Stimulated activated naive CD8-positive, alpha-beta T cell treated with anti-CD3 and anti-CD28 coated beads, Interleukin-15, amount 100 ng/mL, for 72 hours (primary cell): ENCODE measurements at places on chromosomes 13 and 19.

DNA sequence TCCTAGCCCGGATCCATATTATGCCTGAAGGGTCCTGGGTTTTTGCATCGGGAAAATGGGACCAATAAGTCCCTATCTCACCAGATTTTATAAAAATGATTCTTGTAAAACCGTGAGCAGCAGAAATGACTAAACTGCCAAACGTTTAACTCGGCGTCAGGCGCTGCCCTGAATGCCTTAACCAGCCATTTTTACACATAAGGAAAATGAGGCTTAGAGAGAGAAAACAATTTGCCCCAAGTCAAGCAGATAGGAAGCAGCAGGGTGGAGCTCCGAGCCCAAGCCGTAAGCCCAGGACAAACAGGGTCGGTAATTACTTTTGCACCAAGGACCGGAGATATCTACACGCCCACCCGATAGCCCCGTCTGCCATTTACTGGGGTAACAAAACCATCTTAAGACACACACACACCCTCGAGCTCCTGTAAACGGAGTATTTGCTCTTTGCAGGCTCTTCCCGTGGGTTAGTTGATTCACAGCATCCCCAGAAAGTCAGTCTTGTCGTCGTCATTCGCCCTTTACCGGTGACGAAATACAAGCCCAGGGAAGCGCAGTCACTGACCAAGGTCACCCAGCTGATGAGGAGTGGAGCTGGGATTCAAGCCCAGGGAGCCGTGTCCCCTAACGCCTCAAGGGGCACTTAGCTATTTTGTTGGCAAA is 16.0 kb upstream of the MRI1 start:
- DNase-seq = no peak

DNA sequence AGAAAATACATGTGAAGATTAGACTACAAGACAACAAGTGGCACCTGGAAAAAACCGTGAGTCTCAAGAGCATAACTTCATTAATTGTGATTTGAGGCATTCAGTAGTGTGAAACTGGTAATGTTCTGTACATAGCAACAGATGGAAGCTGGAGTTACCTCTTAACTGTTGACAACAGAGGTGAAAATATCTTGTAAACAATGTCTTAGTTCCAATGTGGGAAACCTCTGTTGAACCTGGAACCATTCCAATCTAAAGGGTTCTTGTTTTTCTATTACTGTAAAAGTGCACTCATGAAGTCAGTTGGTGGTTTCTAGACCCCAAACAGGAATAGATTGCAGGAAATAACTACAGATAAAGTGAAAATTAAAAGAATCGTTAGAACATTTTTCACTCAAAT is 728.4 kb downstream of the SLITRK1 start:
- DNase-seq = no peak

DNA sequence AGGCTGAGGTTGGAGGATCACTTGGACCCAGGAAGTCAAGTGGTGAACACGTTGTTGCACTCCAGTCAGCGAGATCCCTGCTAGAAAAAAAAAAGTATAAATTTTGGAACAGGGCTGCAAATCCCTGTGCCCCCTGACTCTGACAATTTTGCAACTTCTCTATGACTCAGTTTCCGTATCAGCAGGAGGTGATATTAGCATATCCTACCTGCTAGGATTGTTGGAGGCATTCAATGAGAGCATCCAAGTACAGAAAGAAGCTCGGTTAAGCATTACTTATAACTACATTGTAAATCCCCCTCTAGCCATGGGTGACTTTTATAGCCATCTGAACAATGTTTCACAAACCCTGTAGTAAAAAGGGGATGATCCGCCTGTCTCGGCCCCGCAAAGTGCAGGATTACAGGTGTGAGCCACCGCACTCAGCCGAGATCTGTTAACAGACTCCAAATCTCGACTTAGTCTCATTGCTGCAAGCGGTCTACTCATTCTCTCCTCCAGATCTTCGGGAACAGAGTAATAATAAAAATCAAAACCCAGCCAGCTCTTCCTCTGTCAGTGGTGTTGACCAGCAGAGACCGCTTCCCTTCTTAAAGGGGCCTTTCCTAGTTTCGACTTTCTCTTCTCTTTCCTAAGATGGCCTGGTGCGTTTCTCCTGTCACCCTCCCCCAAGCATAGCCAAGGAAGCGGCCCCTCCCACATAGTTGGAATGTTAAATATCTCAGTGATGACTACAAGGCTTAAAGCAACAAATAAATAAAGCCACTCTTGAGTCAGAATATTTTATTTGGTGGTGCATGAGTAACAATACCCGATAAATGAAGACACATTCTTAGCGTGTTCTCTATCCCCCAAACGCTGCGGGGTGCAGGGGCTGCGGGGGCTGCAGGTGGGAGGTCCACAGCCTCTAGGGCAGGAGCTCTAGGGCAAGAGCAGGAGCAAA is 10.3 kb upstream of the BICRA start:
- DNase-seq = no peak

GRCh38 chr19:48401287-48401686 is 7.8 kb downstream of the GRIN2D start:
- no peak for DNase-seq

GRCh38 chr19:5336195-5336965 is 4.2 kb downstream of the PTPRS start:
- no peak for DNase-seq

DNA sequence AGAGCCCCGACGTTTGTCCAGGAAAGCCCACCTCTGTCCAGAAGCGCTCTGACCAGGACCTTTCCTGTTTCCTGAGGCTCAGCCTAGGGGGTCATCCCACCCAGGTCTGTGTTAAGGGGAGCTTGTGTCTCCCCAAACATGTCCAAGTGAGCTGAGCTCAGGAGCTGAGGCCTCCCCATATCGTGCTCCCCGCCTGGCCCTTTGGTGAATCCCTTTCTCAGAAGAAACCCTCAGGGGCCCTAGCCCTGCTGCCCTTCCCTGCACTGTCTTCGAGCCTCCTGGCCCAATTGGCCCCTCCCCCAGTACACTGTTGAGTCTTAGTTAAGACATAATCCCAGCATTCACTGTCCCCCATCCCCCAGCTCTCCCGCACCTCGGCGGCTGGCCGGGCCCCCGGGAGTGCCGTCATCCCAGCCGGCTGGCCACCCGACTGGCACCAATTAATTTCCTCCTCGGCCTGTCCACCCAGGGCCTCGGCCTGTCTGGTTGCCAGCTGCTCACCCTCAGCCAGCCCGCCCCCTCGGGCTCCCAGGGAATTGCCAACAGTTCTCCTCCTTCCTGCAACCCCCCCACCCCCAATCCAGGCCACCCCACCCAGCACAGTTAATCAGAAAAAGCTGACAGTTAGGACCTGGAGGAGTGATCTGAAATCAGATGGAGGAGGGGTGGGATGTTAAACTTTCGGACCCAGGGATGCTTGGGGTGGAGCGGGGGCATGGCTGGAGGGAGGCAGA is 13.6 kb downstream of the IER2 start:
- DNase-seq = peak; percentile 74

- peak; percentile 50 for DNase-seq
Observed at GRCh38 chr19:42281146-42281826, 12.2 kb downstream of the CIC start.

GRCh38 chr13:112926993-112927392 is 42.0 kb upstream of the MCF2L start:
- DNase-seq = no peak

- DNase-seq = no peak
Observed at GRCh38 chr13:93320942-93321341, 94.3 kb downstream of the GPC6 start.

DNA sequence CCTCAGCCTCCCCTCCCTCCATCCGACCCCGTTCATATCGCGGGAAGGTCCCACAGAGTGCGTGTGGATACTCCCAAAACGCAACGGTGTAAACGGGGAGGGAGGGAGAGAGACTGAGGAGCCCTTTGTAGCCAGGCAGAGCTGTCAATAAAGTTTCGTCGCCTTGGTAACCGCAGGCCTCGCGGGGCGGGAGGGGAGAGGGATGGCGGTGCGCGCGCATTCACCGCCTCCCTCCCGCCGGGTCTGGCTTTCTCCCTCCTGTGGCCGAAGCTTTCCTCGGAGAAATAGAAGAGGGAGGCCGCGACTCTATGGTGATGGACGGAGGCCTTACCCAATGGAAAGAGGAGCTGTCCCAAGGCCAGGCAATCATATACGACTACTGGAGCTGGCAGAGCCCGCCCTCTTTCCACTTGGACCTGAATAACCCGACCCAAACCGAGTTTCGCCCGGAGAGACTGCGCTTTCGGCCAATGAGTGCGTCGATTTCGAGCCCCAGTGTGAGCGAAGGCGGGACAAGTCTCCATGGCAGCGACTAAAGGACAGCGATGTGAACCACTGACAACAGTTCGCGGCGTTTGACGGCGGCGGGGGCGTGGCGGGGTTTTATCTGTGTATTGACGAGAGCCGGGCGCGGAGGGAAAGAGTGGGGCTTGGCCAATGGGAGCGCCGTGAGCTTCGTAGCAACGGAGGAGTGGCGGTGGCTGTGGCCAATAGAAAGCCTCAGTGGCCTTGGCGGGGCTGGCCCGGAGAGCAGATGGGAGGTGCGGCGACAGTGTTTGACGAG is at the start of gene KMT5C:
TSS of gene KMT5C (plus strand) at position 772 of the 784 bp plus-strand sequence. CDS start 2,061 bp downstream, outside the sequence.
- peak; percentile 100 for DNase-seq

DNA sequence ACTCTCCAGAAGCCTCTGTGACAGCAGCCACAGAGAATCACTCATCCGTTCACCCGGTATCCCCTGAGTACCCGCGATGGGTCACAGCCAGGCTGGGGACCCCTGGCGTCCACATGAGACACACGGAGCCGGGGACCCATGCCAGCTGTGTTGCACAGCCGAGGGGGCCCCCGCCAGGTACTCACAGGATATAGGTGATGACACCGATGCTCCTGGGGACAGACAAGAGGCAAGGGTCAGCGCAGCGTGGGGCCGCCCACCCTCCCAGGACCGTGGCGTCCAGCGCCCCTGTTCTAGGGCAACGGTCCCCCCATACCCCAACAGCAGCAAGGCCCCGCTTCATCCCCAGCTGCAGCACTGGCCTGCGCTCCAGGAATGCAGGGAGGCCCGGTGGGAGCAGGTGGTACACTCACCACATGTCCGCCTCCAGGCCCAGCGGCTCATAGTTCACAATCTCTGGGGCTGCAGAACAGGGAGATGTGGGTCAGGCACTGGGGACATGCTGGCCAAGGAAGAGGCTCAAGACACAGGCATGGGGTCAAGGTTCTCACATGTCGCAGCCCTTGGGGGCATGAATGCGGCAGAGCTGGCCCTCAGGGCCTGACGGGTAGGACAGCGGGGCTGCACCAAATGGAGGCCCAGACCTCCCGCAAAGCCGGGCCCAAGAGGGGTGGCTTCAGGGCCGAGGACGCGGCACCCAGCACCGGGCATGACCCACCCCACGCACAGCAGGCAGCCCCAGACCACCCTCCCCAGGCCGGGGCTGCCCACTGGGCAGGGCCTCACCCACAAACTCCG is 7.2 kb downstream of the DAPK3 start:
- no peak for DNase-seq

GRCh38 chr19:8611877-8612806 is 1.6 kb upstream of the ADAMTS10 start:
- no peak for DNase-seq

DNA sequence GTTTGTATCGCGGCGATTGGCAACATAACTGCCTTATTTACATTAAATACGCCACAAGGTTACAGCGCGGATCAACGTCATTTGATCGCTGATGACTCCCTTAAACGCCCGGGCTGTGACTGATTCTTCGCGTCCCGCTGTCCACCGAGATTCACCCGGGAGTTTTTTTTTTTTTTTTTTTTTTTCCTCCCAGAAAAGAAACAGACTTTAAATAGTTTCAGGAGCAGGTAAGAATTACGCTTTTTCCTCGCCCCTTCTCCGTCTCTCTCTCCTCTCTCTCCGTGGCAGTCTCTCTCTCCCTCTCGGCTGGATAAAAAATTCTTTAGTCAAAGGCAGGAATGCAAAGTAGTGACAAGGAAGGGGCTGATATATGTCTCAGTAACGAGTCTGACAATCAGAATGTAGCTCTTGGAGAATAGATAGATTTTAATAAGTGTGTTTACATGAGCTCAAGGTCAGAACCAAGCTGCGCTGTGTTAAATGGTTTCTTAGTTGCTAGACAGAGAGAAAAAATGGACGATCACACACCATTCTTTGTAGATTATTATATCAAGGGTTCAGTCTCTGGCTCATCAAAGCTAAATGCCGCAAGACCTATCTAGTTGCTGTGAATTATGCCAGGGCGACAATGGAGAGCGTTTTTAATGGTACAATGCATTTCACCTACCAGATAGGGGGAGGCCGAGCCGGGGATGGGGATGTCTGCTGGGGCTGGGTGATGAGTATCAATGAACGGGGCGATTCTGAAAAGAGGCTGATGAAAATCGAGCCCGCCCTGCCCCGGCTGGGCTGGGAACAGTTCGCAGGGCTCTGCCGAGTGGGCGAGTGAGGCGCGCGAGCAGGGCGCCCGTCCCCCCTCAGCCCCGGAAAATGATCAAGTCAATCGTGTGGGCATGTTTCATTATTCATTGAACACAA is 147.2 kb upstream of the ZNF536 start:
- peak; percentile 16 for DNase-seq

- DNase-seq = no peak
Observed at GRCh38 chr19:17331045-17331558, 3.6 kb downstream of the ANO8 start.

GRCh38 chr19:3482507-3483225 is 575 bp downstream of the SMIM44 start:
- no peak for DNase-seq

- DNase-seq = no peak
Observed at GRCh38 chr19:29029268-29029958, 183.5 kb downstream of the UQCRFS1 start.

DNA sequence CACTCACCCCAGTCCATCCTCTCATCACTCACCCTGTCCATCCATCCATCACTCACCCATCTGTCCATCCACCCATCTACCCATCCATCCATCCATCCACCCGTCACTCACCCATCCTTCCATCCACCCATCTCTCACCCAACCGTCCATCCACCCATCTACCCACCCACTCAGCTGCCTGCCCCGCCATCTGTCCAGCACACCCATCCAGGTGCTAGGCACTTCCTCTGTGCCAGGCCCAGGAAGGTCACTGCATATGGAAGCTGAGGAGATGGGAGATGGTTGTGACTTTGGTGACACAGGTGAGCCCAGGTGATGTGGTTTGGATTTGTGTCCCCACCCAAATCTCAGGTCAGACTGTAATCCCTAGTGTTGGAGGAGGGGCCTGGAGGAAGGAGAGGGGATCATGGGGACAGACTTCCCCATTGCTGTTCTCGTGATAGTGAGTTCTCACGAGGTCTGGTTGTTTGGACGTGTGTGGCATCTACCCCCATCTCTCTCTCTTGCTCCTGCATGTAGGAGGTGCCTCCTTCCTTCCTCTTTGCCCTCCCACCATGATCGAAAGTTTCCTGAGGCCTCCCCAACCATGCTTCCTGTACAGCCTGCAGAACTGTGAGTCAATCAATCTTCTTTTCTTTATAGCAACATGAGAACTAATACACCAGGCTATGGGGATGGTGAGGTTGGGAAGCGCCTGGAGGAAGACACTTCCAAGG is 15.9 kb upstream of the C13orf46 start:
- no peak for DNase-seq

DNA sequence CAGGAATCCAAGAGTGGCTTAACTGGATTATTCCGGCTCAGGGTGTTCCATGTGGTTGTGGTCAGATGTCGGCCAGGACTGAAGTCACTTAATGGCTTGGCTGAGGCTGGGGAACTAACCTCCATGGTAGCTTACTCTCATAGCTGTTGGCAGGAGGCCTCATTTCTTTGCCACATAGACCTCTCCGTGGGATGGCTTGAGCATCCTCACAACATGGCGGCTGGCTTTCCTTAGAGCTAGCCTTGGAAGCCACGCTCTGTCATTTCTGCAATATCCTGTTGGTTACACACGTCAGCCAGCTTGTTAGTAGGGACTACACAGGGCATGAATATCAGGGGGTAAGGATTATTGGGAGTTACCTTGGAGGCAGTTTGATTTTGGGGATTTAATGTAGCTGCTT is 5.1 kb downstream of the CRX start:
- DNase-seq = no peak

GRCh38 chr13:72970956-72971355 is 87.8 kb upstream of the KLF5 start:
- DNase-seq = no peak
